ENCODE measurements at places on chromosomes 13 and 19. TPM values are rescaled to one million over a fixed set of nuclear protein-coding genes. Genes with fewer than 3 reads are reported as not detected.
A peak's percentile ranks its signal among the peaks of the same experiment; 100 is the strongest.

Gene HCN2
- total RNA-seq = 1.2 TPM

Gene NLRP4
- not detected for total RNA-seq

Gene SHISA7
- total RNA-seq = not detected

Gene RYR1
- under 0.01 TPM for total RNA-seq

Gene CERS4
- total RNA-seq = 1.5 TPM

Gene LILRB1
- total RNA-seq = not detected

Gene ZNF567
- 8.0 TPM for total RNA-seq

Gene DNAJC15
- total RNA-seq = 13.0 TPM

Gene DPRX
- total RNA-seq = not detected

Gene OR7A5
- total RNA-seq = not detected

DNA sequence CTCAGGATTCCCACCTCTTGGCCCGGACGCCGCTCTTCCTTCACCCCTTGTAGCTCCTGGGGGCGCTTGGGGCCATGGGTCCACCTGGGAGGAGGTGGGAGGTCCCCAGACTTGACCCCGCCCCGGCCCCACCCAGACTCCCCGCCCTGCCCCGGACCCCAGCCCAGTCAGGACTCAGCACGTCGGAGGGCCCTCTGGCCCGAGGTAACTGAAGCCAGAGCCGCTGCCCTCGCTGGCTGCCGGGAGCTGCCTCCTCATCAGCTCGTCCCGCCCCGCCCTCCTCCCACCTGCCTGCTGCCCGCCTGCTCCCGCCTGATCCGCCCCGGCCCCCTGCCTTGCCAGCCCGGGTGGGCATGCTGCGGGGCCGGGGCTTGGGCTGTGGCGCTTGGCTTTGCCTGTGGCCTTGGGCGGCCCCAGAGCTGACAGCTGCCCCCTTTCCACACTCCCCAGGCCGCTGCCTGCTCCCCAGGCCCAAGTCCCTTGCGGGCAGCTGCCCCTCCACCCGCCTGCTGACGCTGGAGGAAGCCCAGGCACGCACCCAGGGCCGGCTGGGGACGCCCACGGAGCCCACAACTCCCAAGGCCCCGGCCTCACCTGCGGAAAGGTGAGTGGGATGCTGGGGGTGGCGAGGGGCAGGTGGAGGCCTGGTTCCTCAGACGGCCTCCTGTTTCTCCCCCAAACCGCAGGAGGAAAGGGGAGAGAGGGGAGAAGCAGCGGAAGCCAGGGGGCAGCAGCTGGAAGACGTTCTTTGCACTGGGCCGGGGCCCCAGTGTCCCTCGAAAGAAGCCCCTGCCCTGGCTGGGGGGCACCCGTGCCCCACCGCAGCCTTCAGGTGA lies 9.4 kb downstream of the ARHGAP33 start:
- DNase-seq = peak; percentile 75

- no peak for DNase-seq
Measured at GRCh38 chr13:67554746-67555452, 324.8 kb upstream of the PCDH9 start.

DNA sequence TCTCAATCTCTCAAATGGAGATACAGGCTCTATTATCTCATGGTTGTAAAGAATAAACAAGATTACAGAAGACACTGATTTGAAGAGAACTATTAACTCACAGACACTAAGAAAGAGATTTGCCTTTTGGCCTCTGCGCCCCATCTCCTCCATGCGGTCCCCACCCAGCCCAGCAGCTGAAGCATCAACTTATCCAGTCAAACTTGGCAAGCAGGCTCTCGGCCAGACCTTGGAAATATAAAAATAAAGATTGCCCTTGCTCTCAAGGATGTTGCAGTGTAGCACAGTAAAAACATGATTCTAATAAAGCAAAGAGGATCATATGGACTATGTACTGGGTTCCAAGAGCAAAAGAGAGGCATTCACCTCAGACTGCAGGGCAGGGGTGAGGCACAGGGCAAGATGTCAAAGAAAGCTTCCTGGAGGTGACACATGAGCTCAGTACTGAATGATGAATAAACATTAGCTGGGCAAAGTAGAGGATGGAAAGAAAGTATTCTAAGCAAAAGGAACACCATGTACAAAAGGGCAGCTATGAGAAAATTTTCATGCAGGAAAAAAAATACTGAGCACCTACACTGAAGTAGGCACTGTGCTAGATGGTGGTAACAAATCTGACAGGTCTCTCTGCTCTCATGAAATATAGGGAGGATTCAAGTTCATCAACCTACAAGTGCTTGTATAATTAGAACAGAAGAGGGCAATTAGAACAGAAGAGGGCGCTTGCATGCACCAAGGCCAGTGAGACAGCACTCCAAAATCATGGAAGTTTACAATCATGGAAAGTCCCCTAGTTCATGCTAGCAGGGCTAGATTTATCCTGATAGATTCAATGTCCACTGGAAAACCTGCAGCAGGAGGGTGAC lies 85.0 kb downstream of the SACS start:
- DNase-seq = no peak

DNA sequence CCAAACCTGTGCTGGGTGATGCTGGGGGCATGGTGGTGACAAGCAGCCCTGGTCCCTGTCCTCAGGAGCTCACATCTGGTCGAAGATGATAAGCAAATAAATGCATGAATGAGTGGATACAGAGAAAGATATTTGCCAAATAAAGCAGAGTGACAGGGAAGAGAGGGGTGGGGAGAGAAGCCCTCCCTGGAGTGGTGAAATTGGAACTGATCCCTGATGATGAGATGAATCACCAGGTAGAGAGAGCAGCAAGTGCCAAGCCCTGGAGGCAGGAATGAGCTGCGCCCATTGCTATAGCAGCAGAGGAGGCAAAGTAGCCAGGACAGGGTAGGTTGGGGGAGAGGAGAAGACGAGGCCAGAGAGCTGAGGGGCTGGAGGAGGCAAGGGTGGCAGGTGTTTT lies 13.7 kb downstream of the FXYD5 start:
- no peak for DNase-seq

GRCh38 chr19:17333611-17334413 lies 843 bp downstream of the ANO8 start:
- DNase-seq = peak; percentile 100

GRCh38 chr13:48661107-48661506 lies 7.4 kb downstream of the CYSLTR2 start:
- no peak for DNase-seq

GRCh38 chr13:42532561-42533335 lies 41.2 kb upstream of the TNFSF11 start:
- DNase-seq = no peak

DNA sequence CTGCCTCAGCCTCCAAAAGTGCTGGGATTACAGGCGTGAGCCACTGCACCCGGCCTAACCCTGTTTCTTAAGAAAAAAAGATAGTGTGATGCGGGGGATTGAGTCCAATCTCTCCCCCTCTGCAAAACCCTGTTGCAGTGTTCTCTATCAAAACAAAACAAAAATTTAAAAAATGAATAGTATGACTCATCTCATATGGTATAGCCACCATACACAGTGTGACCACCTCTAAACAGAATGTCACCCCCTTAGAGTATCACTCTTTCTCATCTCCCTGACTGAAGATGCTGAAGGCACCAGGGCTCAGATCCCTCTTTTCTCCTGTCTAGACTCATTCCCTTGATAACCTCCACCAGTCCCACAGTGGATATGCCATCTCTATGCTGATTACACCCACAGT lies 6.8 kb upstream of the ERF start:
- DNase-seq = no peak

DNA sequence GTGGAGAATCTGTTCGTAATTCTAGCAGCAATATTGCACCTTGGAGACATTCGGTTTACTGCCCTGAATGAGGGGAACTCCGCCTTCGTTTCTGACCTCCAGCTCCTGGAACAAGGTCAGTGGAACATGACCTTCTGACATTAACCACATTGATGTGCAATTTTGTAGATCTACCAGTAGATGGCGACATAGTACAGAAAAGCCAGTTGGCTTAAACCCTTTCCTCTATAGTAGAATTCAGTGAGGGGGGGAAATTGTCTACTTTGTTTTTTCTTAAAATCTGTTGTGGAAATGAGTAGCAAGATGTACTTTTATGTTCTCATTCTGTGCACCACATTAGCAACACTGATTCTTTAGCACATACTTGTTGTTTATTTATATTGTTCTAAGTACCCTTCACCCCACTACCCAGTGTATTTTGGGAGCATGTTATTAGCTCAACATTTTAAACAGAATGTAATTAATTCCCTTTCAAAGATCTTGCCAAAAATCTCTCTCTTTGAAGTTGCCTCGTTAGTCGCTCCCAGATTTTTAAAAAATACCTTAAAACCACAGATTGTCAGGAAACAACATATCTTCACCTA lies 332.2 kb downstream of the MYO16 start:
- peak; percentile 14 for DNase-seq

GRCh38 chr13:43355774-43356173 lies 332.4 kb downstream of the DNAJC15 start:
- no peak for DNase-seq

DNA sequence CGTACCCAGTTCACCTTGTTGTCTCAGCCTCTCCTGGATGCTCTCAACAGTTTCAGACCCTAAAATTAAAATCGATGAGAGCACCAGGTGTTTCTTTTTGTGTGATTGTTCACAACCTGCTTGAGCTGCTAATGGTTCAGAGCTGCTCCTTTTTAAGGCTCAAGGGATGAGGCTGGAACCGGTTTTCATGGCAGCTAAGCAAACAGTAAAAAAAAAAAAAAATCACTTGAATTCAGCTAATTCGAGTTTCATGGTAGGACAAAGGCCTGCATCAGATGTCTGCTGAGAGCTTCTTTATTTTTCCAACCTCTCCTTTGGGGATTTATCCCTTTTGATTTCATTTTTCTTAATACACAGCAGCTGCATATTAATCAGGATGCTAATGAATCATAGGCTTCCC lies 6.5 kb downstream of the SYCE2 start:
- peak; percentile 19 for DNase-seq

DNA sequence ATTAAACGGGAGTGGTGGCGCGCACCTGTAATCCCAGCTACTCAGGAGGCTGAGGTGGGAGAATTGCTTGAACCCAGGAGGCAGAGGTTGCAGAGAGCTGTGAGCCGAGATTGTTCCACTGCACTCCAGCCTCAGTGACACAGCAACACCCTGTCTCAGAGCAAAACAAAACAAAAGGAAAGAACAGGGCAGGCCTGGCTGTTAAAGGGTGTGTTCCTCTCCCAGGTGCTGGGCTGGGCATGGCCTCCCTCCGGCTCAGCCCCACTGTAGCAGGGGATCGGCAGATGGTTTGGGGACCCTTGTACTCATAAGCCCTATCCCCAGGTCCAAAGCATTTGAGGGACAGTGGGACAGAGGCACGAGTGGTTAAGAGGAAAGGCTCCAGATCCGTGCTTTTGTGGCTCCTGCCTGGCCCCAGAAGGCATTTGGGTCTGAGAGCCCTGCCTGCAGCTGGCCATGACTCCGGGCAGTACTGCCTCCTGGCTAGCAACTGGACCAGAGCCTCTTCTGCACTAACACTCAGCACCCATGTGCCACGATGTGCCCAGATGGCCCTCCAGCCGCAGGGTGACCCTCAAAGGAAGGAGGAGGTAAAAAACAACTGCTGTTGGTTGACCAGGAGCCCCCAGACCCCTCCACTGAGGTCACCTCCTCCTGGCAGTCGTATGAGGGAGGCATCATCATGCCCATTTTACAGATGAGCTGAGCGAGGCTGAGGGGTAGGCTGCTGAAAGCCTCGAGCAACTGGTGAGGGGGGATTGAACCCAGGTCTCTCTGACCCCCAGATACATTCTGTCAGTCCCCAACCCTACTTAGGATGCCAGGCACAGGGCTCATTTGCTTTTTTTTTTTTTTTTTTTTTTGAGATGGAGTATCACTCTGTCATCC lies 10.0 kb downstream of the RFX1 start:
- DNase-seq = peak; percentile 70

- DNase-seq = no peak
Measured at GRCh38 chr13:71067165-71067815, 799.7 kb downstream of the DACH1 start.

GRCh38 chr19:23315286-23315685 lies 65.1 kb upstream of the ZNF724 start:
- DNase-seq = no peak

- DNase-seq = no peak
Measured at GRCh38 chr13:23183292-23183691, 2.5 kb downstream of the SGCG start.

DNA sequence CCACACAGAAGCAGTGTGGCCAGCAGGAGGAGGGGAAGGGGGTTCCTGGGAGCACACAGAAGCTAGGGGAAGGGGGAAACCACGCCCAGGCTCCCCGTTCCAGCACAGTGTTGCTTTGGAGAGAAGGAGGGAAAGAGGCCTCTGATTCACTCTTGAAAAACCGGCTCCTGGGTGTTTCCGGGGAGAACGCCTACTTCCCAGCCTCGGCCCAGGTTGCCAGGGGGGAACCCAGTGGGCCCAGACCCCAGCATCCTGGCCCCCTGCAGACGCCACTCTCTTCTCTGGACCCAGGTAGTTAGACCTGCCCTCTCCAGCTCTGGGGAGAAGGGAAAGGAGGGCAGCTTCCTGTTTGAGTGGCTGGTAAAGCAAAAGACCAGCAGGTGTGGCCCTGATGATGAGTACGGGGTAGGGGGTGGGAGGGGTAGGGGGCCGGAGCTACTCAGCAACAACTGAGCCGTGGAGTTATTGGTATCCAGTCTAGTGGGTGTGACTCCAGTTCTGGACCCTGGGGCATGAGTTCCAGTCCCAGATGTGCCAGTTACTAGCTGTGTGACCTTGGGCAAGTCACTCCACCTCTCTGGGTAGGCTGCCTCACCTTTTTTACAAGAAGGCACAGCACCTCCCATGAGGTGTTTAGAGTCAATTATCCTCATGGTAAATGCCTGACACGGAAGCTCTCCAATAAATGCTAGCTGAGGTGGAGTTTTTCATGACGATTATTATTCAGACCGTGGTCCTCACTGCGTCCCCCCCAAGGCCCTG lies 836 bp downstream of the GIPC1 start:
- peak; percentile 97 for DNase-seq

DNA sequence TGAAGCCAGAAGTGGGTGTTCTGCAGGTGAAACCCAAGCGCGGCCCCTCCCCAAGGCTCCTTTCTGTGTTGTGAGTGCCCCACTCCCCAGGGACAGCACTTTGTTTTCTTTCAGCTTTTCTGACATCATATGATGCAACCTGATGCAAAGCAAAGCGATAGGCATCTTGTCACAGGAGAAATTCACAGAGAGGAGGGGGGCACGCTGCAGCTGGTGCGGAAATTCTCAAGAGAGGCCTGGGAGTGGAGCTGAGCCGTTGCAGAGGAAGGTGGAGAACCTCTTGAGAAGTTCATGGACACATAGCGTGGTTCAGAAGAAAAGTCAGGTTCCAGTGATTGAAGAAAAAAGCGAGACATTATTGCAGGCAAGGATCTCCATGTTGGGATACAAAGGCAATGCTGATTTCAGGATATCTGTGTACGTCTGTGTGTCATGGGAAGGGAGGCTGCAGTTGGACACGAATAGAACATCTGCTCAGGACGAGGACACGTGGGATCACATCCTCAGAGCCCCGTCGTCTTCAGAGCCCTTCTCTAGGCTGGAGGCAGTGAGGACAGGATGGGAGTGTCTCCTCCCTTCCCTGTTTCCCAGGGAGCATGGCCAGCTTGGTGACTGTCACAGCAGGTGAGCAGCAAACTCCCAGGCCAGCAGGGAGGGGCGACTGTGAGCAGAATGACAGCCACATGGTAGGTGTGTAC lies 79.2 kb downstream of the IRS2 start:
- DNase-seq = no peak

GRCh38 chr13:89846926-89847585 lies 1500.4 kb upstream of the MIR17HG start:
- DNase-seq = no peak

GRCh38 chr13:91185294-91185863 lies 162.1 kb upstream of the MIR17HG start:
- DNase-seq = no peak
